Stimulated activated CD8-positive, alpha-beta memory T cell treated with anti-CD3 and anti-CD28 coated beads, Interleukin-7, amount 100 ng/mL, for 1 hour (primary cell): ENCODE measurements at places on chromosomes 3 and 15.

DNA sequence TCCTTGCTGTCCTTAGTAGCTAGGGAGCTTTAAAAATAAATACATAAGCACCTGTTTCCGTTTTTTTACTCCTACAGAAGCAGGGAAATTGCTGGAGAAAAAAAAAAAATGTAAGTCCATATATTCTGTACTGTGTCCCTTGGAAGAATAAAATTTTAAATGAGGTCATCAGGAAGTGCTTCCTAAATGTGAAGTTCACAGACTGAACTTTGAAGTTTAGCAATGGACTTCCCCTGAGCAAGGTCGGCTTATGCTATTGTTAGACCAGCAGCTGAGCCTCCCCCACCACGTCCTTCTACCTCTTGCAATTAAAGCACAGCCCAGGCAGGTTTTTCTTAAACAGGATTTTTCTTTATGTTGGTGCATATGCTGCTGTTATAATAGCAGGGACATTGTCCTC is 26.3 kb downstream of the LIPC start:
- no peak for DNase-seq

DNA sequence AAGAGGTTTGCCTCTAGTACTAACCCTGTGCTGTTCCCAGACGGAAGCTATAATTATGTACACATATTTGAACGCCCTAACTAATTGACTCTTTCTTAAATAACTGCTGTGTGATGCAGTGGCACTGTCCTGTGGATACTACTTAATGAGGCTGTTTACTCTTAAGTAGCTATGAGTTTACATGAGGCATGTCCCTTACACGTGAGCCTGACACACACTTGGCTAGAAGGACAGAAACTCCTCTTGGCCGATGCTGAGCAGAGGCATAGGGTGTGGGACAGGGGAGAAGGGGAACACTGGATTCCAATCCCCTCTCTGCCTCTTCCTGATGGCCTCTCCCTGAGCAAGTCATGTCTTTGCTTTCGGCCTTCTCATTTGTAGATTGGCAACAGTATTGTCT is 21.9 kb downstream of the EHD4 start:
- DNase-seq, result no peak

- DNase-seq, result no peak
Observed at GRCh38 chr15:34023907-34024306, 15.1 kb downstream of the AVEN start.

- DNase-seq, result no peak
Observed at GRCh38 chr3:5009506-5010109, 30.4 kb downstream of the BHLHE40 start.

- DNase-seq, result no peak
Observed at GRCh38 chr15:53059273-53060043, 269.3 kb upstream of the ONECUT1 start.

DNA sequence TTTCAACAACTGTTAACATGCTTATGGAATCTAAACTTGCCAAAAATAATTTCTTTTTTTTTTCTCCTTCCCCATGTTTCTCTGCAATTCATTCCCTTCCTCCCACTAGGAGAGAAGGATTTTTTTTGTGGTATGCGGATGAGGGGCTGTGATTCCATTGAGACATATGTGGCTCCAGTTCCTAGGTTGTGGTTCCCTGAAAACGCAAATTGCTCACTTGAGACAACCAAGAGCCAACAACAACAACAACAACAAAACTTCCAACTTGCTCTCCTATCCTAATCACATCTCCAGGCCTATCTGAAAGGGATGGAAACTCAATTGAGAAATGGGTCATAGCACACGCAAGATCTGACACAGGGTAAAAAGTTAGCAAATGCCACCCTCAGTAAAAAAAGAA is 406.5 kb upstream of the TGFBR2 start:
- DNase-seq, result no peak

- no peak for DNase-seq
Observed at GRCh38 chr15:76274226-76274625, 37.0 kb downstream of the ETFA start.

- DNase-seq, result no peak
Observed at GRCh38 chr3:158330870-158331269, 221.0 kb downstream of the RSRC1 start.
